ENCODE measurements at places on chromosomes 2 and 18. TPM values are rescaled to one million over a fixed set of nuclear protein-coding genes. Genes with fewer than 3 reads are reported as not detected.

- no peak overlapping the region for H3K4me3 ChIP-seq
- no peaks in the 10 kb centered on the region for H3K36me3 ChIP-seq
- no peak overlapping the region for H3K27ac ChIP-seq
These were observed 793.2 kb downstream of the SUCLG1 start for GRCh38 chr2:83665894-83666293.

GRCh38 chr2:96024336-96025193 is 10.2 kb downstream of the GPAT2 start:
- DNase-seq = peak; percentile 25
- H3K4me3 ChIP-seq = no peak overlapping the region
- no peak overlapping the region for H3K27ac ChIP-seq
- H3K36me3 ChIP-seq = no peaks in the 10 kb centered on the region
- H3K27me3 ChIP-seq = no peaks in the 10 kb centered on the region
- no peaks in the 10 kb centered on the region for H3K4me1 ChIP-seq

DNA sequence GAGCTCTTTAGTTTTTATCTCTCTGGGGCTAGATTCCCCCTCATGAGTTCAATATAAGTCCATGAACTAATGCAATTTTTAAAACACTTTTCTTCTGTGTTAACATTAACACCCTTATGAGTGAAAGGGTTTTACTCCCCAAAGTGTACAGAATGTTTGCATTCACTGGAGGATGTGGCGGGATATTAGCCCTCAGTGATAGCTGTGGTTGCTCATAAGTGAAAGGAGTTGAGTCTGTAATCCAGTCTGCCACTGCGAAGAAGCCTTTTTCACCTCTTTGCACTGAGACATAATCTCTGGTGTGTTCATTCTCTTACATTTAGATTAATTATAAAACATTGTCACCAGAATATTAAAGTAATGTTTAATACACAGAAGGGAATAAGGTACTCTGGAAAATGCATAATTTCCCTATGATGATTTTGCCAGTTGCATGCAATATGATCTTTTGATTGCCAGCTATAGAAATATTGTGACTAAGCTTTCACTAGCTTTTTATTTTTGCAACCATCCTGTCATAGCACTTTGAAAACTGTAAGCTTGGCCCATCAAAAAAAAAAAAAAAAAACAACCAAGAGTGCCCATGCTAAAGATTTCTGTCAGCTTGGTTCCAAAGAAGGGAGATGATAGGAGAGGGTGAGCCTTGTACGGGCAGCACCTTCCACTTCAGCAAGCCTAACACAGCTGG is 113.2 kb downstream of the BCL11A start:
- H3K27ac ChIP-seq = no peak overlapping the region
- no peaks in the 10 kb centered on the region for H3K4me1 ChIP-seq
- no peak overlapping the region for H3K4me3 ChIP-seq
- H3K36me3 ChIP-seq = no peaks in the 10 kb centered on the region
- DNase-seq = no peak

- no peaks in the 10 kb centered on the region for H3K4me1 ChIP-seq
- no peaks in the 10 kb centered on the region for H3K27me3 ChIP-seq
- no peak for DNase-seq
- H3K36me3 ChIP-seq = no peaks in the 10 kb centered on the region
- no peak overlapping the region for H3K27ac ChIP-seq
These were observed 323.8 kb upstream of the GALNT5 start for GRCh38 chr2:156933645-156934225.

DNA sequence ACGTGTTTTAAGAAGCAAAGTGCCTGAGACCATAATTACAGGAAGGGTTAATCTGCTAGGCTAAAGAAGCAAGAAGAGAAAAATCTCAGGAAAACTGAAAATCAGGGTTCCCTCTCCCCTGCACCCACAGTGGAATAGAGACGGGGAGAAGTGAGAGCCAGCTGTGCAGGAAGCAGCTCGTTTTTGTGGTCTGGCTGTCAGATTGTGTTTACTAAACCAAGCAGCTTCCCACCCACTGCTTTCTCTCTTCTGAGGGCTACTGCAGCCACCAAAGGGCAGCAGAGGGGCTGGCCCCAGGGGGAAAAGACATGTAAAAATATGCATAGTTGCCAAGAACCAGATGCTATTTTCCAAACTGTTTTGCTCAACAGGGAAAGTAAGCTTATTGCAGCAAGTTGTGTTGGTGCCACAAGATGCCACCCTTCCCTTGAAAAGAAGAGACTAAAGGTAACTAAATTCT is 72.6 kb upstream of the THUMPD2 start:
- DNase-seq = no peak
- H3K27ac ChIP-seq = no peak overlapping the region
- peaks cover 7% of the 10 kb centered on the region for H3K4me1 ChIP-seq
- H3K4me3 ChIP-seq = peak overlapping the region; percentile 10

DNA sequence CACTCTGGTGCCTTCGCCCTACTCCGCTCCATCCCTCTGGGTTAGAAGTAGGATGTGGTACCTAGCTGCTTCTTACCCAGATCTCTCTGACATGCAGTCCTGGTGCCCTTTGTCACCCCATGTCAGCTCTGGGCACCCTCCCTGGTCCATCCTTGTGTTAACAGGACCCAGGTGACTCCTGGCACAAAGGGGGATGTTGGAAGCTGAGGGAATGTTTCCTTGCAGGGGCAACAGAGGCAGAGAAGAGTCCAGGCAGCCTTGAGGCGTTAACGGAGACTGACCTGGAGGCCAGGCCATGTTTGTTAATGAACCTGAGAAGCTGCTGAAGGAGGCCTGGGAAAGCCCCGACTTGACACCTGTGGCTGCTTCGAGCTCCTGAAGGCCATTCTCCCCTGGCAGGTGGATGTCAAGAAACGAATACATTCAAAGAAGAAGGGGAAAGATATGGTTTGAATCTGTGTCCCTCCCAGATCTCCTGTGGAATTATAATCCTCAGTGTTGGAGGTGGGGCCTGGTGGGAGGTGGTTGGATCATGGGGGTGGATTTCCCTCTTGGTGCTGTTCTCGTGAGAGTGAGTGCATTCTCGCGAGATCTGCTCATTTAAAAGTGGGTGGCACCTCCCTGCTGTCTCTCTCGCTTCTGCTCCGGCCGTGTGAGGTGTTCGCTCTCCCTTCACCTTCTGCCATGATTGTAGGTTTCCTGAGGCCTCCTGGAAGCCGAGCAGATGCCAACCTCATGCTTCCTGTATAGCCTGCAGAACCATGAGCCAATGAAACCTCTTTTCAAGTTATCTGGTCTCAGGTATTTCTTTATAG is 31.4 kb downstream of the NPPC start:
- H3K36me3 ChIP-seq = no peaks in the 10 kb centered on the region
- no peaks in the 10 kb centered on the region for H3K4me1 ChIP-seq
- no peak overlapping the region for H3K27ac ChIP-seq
- H3K4me3 ChIP-seq = no peak overlapping the region
- no peak for DNase-seq
- peaks cover 32% of the 10 kb centered on the region for H3K27me3 ChIP-seq

OTX1 gene
- not detected for total RNA-seq

ARHGAP28 gene
- total RNA-seq = 23.9 TPM
